GM23338 (cell line): ENCODE measurements at places on chromosomes 11 and 22. TPM values are rescaled to one million over a fixed set of nuclear protein-coding genes. Genes with fewer than 3 reads are reported as not detected.

The KDM4E gene
- polyA plus RNA-seq, result not detected in 2 replicates

The OR2AG1 gene
- polyA plus RNA-seq, result 0.07 and 0.16 TPM in 2 replicates

The FAM111B gene
- polyA plus RNA-seq, result 28.2 and 40.7 TPM in 2 replicates

The IGLL1 gene
- not detected in 2 replicates for polyA plus RNA-seq

DNA sequence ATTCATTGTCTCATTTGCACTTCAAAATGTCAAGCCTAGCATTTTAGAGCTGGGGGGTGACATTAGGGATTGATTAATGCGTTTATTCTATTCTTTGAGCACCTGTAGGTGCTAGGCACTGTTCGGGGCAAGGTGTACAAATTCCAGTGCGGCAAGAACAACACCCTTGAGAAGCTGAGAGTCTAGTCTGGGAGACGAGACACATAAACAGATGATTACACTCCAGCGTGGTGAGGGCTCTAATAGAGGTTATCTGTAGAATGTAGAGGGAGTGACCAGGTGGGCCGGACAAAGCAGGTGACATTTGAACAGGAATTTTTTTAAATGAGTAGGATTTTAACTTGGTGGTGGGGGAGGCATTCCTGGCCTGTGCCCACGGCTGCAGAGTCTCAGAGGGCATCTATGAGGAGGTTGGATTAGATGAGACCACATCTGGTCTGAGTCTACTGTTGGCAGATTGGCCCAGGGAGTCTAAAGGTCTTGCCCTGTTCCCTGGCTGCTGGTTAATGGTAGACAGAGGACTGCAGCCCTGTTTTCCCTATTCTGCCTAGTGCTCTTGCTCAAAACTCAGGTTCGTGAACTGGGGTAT lies 970 bp downstream of the CAT start:
- DNase-seq, result no peak
- H3K27ac ChIP-seq, result no peak overlapping the region
- H3K36me3 ChIP-seq, result no peaks in the 10 kb centered on the region
- no peaks in the 10 kb centered on the region for H3K27me3 ChIP-seq

DNA sequence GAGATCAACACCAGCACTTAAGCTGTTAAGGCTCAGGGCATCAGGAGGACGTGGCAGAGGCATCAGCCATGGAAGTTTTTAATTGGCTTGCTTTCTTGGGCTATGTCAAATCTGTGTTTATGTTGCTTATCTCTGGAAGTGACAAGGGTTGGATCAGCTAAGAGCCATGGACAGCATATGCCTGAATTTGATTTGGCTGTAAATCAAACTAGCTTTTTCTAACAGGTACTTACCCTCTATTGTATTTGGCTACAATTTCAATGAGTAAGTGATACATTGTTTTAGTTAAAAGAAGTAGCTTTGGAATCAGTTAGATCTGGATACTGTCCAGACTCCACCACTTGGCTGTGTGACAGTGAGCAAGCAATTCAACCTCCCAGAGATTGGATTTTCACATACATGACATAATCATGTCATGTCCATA lies 936.6 kb downstream of the OPCML start:
- DNase-seq, result no peak
- no peaks in the 10 kb centered on the region for H3K27me3 ChIP-seq
- no peak overlapping the region for H3K27ac ChIP-seq
- no peaks in the 10 kb centered on the region; the same call in 1 of the 2 replicates for H3K36me3 ChIP-seq
- no peak overlapping the region for H3K4me3 ChIP-seq
- no peaks in the 10 kb centered on the region for H3K4me1 ChIP-seq

GRCh38 chr11:56885177-56885576 lies 103.5 kb upstream of the OR5AK2 start:
- no peaks in the 10 kb centered on the region for H3K36me3 ChIP-seq
- peak; percentile 2 for DNase-seq
- H3K27ac ChIP-seq, result no peak overlapping the region
- H3K4me3 ChIP-seq, result no peak overlapping the region
- H3K4me1 ChIP-seq, result no peaks in the 10 kb centered on the region

DNA sequence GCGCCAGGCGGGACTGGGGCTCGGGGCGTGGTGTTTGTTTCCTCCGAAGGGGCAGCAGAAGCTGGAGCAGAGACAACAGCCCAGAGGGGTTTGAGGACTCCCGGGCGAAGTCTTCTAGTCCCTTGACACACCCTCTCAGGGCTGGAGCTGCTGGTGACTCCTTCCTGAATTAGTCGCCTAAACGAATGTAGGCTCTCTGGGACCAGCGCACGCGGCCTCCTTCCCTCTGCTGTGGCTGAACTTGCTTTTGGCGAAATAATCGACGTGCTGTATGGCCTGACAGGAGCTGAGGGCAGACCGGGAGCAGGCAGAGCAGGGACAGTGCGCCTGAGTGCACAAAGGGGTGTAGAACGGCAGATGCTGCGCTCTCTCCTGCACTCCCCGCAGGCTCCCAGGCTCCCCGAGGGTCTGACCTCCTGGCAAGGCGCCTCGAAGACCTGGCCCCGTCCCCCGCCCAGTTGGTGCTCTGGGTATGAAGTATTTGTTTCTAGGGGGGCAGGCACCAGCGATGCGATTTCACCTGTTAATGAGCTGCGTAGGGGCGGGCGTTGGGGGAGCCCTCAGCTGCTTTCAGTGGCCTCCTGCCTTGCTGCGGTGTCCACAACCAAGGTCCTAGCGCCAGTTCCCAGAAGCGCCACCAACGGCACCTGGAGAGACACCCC lies 5.3 kb downstream of the SLC17A6 start:
- peaks cover 54% of the 10 kb centered on the region for H3K4me1 ChIP-seq
- no peak overlapping the region for H3K27ac ChIP-seq
- H3K4me3 ChIP-seq, result peak overlapping the region; percentile 65
- DNase-seq, result peak; percentile 60

DNA sequence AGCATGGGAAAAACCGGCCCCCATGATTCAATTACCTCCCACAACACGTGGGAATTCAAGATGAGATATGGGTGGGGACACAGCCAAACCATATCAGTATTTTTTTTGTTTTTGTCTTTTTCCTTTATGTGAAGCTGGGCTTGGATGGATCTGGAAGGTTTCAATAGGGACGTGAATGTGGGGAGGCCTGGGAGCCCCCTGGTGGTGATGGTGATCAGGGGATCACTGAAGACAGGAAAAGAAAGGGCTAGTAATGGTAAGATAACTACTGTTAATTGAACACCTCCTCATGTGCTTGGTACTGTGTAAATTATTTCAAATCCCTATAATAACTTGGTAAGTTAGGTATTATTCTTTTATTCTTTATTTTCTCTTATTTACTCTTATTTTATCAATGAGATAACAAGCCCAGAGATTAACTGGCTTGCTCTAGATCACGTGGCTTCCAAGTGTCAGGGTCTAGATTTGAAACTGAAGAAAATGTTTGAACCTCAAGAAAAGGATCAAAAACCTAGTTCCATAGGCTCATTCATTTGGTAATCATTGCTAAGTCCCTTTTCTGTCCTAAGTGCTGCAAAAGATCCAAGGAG lies 364.2 kb downstream of the TENM4 start:
- H3K36me3 ChIP-seq, result no peaks in the 10 kb centered on the region
- no peak overlapping the region for H3K27ac ChIP-seq
- H3K27me3 ChIP-seq, result no peaks in the 10 kb centered on the region
- H3K4me1 ChIP-seq, result peaks cover 10% of the 10 kb centered on the region; the same call in 1 of the 2 replicates

GRCh38 chr22:19181786-19182471 lies 3.4 kb upstream of the SLC25A1 start:
- no peak overlapping the region for H3K4me3 ChIP-seq
- H3K27me3 ChIP-seq, result no peaks in the 10 kb centered on the region
- peaks cover 5% of the 10 kb centered on the region for H3K4me1 ChIP-seq
- no peaks in the 10 kb centered on the region for H3K36me3 ChIP-seq
- no peak overlapping the region for H3K27ac ChIP-seq

DNA sequence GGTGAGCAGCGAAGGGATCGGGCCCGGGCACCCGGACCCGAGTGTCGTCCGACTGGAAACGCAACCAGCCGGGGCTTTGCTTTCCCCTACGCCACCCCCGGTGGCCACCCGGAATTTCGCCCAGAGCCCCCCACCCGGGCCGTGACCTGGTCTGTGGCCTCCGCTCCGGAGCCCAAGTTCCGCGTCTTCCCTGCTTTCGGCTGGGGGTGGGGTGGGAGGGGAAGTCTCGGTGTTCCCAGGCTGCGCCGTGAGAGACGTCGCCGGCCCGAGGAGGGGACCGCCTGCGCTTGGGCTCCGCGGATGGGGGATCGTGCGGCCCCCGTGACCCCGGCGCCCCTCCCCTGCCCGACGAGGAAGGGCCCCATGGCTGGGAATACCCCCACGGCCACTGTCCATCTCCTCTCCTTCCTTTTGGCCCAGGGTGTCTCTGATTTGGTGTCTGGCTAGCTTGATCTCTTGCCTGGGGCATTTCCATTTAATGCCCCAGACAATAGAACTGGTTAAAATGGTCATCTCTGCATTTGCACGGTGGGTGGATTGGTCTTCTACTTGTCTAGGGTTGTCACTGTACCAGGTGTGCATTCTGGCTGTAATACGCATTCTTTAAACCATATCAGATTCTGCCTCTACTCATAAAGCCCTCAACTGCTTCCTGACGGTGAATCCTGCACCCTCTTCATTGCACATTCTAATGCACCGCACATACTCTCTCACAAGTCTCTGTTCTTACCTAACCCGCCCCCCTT lies 789 bp downstream of the SIK2 start:
- H3K36me3 ChIP-seq, result no peaks in the 10 kb centered on the region
- peak; percentile 59 for DNase-seq
- H3K27me3 ChIP-seq, result peaks cover 28% of the 10 kb centered on the region
- H3K4me1 ChIP-seq, result peaks cover 22% of the 10 kb centered on the region
- peak overlapping the region; percentile 73 for H3K4me3 ChIP-seq

- DNase-seq, result no peak
- H3K27ac ChIP-seq, result no peak overlapping the region
- H3K36me3 ChIP-seq, result no peaks in the 10 kb centered on the region
- H3K4me3 ChIP-seq, result no peak overlapping the region
- H3K27me3 ChIP-seq, result no peaks in the 10 kb centered on the region
Measured at GRCh38 chr22:48900626-48901025, 927.0 kb downstream of the BRD1 start.

DNA sequence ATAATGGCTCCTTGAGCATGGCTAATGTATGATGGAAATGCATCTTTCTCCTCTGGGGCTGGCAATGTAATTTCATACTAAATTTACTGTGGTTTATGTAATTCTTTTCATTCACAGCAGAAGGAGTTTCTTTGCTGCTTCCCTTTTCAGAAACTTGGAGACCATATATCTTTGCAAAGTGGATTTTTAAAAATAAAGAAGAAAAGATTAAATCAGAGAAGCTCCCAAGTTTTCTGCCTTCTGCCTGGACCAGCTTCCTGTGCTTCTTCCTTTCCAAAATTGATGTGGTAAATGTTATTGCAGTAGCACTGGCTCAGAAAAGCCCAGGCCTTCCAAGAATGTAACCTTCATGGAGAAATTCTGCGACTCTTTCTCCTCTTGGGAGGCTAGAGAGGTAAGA lies 300.1 kb upstream of the NCAM1 start:
- H3K36me3 ChIP-seq, result no peaks in the 10 kb centered on the region
- no peak overlapping the region for H3K27ac ChIP-seq
- H3K4me3 ChIP-seq, result no peak overlapping the region
- no peaks in the 10 kb centered on the region for H3K27me3 ChIP-seq

DNA sequence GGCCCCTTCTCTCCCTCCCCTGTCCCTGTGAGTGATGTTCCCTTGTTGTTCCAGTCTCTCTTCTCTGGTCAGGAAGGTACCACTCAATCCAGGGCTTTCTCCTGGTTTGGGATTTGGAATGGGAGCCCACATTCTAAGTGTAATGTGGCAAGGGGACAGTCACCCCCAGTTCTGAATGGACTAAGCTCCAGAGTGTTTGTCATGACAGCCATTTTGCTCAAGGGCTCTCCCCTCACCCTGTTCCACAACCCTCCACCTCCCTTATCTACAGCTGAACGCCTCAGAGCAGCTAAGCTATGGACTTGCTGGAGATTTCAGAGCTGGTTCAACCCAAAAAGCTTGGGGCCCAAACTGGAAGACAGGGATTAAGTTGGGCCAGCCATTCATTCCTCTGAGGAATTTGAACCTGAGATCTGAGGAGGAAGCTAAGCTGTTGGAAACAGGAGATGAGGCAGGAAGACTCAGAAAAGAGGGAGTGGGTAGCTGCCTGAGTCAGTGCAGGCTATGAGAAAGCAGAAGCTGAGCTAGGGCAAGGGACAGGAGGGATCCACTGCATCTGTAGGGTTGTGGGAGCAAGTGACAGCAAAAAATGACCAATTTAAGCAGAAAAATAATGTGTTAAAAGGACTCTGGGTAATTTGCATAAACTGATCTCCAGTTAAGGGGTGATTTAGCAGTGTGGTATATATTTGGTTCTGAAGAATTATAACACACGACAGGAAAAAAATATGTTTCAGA lies 22.9 kb upstream of the FCHSD2 start:
- H3K4me3 ChIP-seq, result no peak overlapping the region
- H3K36me3 ChIP-seq, result no peaks in the 10 kb centered on the region
- H3K27ac ChIP-seq, result no peak overlapping the region
- no peaks in the 10 kb centered on the region for H3K27me3 ChIP-seq

GRCh38 chr11:17745023-17745772 lies 10.6 kb downstream of the KCNC1 start:
- no peak overlapping the region for H3K27ac ChIP-seq
- H3K4me1 ChIP-seq, result no peaks in the 10 kb centered on the region
- H3K36me3 ChIP-seq, result no peaks in the 10 kb centered on the region

DNA sequence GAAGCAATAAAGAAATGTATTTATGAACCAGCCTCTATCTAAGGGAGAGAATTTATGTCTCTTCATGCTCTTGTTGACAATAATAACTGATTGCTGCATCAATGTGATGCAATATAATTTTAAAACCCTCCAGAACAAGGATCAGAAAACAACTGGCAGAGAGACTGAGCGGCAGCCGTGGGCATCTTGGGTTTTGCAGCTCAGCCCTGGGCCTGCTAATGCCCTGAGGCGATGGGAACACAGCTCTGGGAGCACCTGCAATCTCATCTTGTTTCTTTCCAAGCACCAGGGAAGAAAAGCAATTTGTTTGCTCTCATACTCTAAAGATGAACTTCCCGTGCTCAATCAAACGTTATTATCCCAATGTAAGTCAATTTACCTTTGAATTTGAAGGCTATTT lies 245.7 kb downstream of the ST3GAL4 start:
- H3K4me1 ChIP-seq, result peaks cover 20% of the 10 kb centered on the region
- H3K27me3 ChIP-seq, result no peaks in the 10 kb centered on the region
- DNase-seq, result no peak

DNA sequence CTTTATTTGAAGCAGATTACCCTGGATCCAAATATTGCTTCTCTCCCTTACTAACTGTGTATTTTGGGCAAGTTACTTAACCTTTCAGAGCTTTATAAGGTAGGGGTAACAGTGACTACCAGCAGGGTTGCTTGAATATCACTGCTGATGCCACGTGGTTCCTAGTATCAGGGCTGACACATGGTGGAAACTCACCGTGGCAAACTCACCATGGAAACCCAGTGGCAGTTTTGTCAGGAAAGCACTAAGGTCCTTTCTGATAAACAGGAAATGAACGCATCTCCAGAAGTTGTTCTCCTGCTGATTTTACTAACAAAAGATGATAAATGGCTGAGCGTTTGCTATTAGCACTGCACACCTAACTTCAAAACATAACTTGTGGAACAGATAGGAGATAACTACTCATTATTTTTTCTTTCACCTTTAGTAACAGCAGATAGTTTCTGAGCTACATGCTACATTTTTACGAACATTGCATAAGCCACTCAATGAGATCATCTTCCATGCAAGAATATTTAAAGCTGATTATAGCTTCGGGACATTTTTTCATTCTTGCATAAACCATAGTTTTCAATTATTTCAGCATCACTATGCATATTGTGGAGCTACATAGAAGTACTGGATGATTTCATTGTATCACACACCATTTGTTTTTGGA lies 59.7 kb upstream of the RAG2 start:
- DNase-seq, result no peak
- no peak overlapping the region for H3K4me3 ChIP-seq
- H3K27ac ChIP-seq, result no peak overlapping the region
- no peaks in the 10 kb centered on the region for H3K27me3 ChIP-seq
- H3K4me1 ChIP-seq, result no peaks in the 10 kb centered on the region

GRCh38 chr11:3855808-3856491 lies 486 bp downstream of the STIM1 start:
- H3K4me3 ChIP-seq, result peak overlapping the region; percentile 93
- H3K27ac ChIP-seq, result no peak overlapping the region
